CD4-positive, alpha-beta T cell treated with Interleukin-15 for 4 hours (primary cell): ENCODE measurements at places on chromosomes 12 and 14.

- DNase-seq, result no peak
Observed at GRCh38 chr12:62934799-62935674, at the start of gene PPM1H. PPM1H (minus strand) TSS chr12:62935150; CDS start chr12:62934736, 414 bp downstream.

- peak; percentile 2 for DNase-seq
Observed at GRCh38 chr14:59190372-59190771, 1.9 kb downstream of the DAAM1 start.

- DNase-seq, result no peak
Observed at GRCh38 chr12:85448548-85449139, 168.6 kb downstream of the ALX1 start.

GRCh38 chr14:65042731-65043372 is 56.2 kb downstream of the FNTB start:
- DNase-seq, result no peak

GRCh38 chr12:23066095-23066494 is 441.1 kb downstream of the ETNK1 start:
- DNase-seq, result no peak

GRCh38 chr12:116558280-116559161 is 660 bp upstream of the MAP1LC3B2 start:
- no peak for DNase-seq

DNA sequence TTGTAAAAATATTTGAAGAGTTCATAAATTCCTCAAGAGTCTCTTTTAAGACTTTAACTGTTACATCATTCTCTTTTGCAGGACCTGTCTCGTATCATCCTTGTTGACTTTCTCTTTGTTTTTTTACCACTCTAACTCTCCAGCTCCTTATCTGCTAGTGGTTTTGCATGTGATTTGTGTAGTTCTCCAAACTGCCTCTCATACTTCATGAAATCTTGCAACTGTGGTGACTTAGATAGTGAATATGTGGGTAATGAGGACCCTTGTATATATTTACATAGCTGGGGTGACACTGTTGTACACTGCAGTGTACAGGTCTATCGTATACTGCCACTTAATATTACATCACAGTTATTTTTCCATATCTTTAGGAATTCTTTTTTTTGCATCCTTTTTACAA is 40.2 kb upstream of the EMP1 start:
- DNase-seq, result no peak

DNA sequence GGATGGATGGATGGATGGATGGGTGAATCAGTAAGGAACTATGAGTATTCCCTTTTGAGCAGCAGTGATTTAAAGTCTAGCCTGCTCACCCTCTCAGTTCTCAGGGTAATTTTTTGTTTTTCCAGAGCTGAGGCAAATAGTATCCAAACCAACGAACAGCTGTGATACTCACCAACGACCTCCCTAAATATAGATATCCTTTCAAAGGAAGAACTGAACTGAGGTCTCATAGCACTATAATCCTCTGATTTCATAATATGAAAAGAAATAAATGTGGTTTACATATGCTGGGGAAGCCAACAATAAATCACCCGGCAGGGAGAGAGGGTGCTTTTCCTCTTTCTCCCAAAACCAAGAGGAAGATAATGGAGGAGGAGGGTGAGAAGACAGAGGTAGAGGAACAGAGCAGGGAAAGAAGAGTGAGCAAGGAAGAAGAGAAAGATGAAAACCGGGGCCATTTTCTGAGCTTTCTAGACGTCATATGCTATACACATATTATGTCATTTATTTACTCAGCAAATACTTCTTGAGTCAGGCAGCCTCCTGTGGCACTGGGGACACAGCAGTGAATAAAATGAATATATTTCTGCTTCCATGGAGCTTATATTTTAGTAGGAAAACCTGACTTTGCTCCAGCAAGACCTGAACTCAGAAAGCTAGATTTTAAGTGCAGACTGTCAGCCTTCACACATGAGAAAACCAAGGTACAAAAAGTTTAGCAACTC is 710.7 kb upstream of the TBX3 start:
- DNase-seq, result no peak

DNA sequence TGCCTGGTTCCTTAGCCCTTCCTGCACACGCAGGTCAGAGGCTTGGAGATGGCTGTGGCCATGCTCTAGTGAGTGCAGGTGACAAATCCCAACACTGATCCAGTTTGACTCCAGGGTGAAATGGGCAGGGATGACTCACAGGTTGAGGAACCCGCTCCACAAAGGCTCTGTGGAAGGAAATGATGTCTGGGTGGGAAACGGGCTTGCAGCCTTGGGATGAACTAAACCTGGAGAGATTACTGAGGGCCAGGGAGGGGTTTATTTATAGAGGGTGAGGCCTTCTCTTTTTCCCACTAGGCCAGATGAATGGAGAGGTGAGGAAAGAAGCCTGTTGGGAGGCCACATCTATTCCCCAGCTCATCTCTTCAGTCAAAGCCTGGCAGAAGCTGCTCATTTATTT is 29.3 kb upstream of the EMP1 start:
- DNase-seq, result no peak

DNA sequence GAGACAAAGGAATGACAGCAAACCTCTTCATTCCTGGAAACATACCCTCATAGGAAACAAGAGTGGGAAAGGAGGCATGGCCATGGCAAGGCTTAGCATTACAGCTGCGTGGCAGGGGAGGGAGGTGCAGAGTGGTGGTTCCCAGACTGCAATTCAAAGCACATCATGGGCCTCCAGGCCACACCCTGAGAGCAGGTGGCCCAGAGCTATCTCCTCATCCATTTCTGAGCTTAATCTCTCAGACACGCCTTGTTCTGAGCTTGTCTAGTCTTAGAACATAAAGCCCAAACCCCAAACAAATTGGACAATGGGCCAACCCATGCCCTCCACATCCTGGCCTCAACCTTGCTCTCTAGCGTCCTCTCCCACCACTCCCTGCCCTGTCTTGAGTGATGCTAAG is 5.9 kb upstream of the KRT3 start:
- no peak for DNase-seq

DNA sequence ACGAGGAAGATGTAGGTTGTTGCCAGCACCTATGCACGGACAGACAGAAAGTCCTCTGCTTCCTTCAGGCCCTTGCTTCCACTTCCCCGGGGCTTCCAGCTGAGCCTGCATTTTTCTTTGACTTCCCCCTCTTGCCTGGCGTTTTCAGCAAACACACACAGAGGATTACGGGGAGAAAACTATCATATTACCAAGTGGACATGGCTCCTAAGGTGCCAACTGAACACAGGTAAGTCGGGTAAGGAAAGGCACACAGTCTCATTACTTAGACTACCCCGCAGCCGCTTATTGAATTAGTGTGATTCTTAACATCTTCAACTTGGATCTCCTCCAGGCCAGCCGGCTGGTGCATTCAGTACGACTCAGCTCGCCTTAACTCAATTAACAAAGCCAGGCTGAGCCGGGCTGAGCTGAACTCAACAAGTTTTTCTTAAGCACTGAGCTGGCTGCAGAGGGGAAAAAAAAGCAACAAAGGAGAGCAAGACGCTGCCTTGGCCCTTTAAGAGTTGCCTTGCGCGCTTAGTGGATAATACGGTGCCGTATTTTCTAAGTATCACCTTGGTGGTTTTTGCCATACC is 19.2 kb upstream of the MAP1LC3B2 start:
- no peak for DNase-seq
